ENCODE measurements at places on chromosomes 1 and 21.

DNA sequence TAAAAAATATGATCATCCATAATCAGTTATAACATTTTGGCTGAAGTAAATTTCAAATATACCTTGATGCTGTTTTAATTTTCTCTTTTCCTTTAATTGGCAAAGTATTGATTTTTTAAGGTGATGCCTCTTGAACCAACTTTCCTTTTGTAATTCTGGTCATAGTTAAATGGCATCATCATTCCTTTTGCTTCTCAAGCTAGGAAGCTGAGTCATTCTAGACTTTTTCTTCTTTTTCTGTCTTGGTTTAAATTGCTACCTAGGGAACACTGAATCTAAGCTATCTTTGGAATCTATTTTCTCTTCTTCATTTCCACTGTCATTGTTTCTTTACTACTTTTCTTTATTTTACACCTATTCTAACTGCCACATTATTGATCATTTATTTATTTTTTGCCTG, 162.7 kb downstream of the HMCN1 start:
- no peak for DNase-seq

DNA sequence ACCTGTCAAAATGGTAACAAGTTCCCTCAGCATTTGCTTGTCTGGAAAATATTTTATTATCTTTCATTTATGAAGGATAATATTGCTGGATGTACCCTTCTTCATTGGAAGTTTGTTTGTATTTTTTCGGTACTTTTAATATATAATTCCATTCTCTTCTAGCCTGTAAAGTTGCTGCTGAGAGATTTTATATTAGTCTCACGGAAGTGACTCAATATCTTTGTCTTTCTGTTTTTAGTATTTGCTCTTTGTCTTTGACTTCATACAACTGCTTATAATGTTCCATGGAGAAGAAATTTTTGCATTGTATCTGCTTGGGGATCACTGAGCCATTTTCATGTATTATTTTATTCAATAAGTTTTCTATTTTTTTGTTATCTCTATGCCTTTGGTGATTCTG, 1777.5 kb downstream of the BRINP3 start:
- no peak for DNase-seq

DNA sequence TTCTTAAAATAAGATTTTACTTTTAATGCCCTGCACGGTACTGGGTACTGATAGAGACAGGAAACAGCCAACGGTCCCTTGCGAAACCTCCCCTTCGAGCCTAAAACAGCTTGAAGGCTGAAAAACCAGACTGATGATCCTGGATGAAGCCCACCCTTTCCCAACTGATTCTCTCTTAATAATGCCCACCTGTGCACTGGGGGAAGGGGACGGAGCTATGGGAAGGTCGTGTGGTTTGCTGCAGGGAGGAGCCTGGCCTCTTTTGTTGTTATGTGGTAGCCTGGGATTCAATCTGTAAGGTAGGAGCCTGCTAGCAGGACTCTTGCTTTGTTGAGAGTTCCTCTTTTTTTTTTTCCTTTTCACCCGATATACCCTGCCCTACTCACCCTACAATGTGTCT, 25.6 kb downstream of the SAMSN1 start:
- DNase-seq: no peak

- DNase-seq: no peak
Measured at GRCh38 chr1:164477343-164477742, 81.6 kb upstream of the PBX1 start.

- DNase-seq: no peak
Measured at GRCh38 chr1:61162520-61163258, 80.3 kb downstream of the NFIA start.

DNA sequence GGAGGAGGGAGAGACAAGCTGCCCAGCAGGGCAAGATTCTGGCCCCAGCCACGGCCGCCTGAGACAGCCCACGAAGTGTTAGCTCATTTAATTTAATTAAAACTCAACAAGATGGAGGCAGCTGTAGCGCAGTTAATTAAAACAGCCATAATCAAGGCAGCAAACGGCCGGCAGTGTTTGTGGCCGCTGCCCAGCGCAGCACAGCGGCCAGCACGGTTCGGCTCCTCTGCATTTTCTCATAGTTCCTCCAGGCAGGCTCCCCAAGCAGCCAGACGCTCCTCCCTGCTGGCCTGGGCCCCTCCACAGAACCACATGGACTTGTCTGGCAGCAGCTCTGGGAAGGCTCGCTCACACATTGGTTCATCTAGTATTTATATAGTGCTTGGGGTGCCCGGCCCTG, 40.0 kb downstream of the PTPRF start:
- DNase-seq: no peak

All from CD4-positive, alpha-beta T cell treated with Interleukin-15 for 1 hour (primary cell).